Activated T-cell treated with anti-CD3 and anti-CD28 coated beads, Interleukin-2, amount 50 U/mL, for 4 hours (primary cell): ENCODE measurements at places on chromosomes 1 and 21.

- no peak for DNase-seq
These were observed 39.8 kb downstream of the PLPP3 start for GRCh38 chr1:56539520-56539931.

GRCh38 chr21:37564924-37565529 lies 198.5 kb downstream of the DYRK1A start:
- no peak for DNase-seq

- DNase-seq: no peak
These were observed 468.8 kb downstream of the USP25 start for GRCh38 chr21:16198546-16198945.

DNA sequence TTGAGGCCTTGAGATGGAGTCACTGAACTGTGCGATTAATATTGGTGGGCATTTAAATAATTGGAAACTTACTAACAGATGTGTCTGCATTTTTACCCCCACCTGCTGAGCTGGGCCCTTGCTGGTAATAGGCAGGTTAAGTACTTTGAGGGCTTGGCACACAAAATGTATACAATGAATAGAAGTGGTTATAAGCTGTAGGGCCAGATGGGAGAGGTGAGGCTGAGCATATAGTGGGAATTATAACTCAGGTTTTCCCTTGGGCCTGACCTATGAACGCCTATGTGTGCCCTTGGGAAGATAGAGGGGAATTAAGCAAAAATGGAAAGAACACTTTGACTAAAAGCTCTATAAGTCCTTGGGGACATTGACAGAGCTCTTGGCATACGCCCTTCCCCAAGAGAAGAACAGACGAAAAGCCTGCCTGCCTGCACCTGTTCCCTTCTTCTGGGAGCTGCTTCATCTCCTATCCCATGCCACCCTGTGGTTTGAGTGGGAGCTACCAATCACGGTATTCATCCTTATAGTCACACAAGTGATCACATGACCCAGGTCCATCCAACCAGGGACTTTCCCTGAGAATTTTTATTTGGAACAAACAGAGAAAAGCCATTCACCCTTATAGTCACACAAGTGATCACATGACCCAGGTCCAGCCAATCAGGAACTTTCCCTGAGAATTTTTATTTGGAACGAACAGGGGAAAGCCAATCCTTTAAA lies 260.7 kb upstream of the CSF3R start:
- DNase-seq: no peak
